ENCODE measurements at places on chromosomes 2 and 18.

GRCh38 chr2:30729031-30729430 lies 78.2 kb downstream of the CAPN13 start:
- DNase-seq, result no peak

- no peak for DNase-seq
Measured at GRCh38 chr2:25738383-25739343, 65.3 kb upstream of the DTNB start.

DNA sequence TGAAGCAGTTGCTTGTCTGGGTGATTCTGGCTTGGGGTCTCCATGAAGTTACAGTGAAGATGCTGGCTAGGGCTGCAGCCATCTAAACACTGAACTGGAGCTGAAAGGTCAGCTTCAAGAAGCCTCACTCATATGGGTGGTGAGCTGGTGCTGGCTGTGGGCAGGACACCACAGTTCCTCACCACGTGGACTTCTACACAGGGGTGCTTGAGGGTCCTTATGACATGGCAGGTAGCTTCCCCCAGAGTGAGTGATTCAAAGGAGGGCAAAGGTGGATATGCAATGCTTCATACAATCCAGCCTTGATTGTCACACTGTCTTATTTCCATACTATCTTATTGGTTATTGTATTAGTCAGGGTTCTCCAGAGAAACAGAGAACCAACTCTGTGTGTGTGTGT lies 6.0 kb downstream of the CD302 start:
- DNase-seq, result no peak

DNA sequence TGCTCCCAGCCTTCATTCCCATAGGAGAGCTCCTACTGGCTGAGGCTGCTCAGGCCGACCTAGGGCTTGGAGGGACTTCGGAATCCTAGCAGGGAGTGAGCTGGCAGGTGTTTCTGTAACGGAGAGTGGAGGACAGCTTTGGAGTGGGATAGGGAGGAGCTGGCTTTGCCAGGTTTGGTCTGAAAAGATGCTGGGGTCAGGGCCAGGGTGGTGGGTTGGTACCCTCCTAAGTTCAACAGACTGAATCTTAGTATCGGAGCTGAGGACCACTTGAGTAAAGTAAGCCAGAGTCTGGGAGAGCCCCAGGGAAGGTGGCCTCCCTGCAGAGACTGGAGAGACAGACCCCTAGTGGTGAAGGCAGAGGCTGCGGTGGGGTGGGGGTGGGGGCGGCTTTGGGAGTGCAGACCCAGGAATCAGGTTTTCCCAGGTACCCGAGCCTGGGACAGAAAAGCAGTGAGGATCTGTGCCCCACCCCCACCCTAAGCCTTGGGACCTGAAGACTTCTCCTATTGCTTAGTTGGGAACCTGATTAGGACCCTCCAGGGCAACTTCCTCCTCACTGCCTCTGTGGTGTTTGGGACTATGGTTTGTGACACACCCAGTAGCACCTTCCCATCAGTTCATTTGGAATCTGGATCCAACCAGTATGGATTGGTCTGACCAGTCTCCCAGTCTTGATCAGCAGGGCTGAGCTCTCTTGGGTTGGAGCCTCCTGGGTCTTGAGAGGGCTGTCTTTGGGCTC lies 3.0 kb downstream of the CNNM4 start:
- no peak for DNase-seq

- DNase-seq, result no peak
Measured at GRCh38 chr2:9914384-9915065, 37.0 kb upstream of the GRHL1 start.

DNA sequence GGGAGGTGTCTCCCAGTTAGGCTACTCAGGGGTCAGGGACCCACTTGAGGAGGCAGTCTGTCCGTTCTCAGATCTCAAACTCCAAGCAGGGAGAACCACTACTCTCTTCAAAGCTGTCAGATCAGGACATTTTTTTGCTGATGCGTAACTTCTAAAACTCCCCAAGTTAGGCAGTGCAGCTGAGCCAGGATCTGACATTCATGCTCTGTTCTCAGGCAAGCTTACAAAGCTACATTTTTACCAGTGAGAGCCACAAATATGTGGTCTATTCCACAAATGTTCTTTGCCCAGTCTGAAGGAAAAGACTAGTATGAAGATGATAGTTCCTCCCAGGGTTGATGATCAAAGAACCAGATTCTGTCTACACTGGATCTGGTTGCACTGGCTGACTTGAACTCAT lies 184.1 kb downstream of the MTCL1 start:
- DNase-seq, result no peak

- no peak for DNase-seq
Measured at GRCh38 chr18:78975699-78976335, 3.8 kb upstream of the SALL3 start.

Measured in anterior cingulate cortex (tissue), 58 donors.